Osteoblast (primary cell): ENCODE measurements at places on chromosomes 12 and 14. TPM values are rescaled to one million over a fixed set of nuclear protein-coding genes. Genes with fewer than 3 reads are reported as not detected.

DNA sequence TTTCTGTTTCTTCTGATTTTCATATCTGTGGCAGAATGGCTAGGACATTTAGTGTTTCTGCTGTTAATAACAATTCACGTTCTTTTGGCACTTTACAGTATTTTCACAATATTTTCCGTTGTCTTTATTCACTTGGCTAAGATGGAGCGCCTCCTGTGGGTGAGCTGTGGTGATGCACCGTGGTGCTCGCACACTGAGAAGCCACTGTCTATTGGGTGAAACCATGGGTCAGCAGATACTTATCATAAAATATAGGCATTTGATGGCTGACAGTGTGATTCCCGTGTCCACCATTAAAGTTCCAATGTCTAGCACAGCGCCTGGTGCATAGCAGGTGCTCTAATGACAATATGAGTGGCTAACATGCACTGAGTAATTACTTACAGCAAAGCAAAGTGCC is 141.8 kb downstream of the VRK1 start:
- DNase-seq: no peak

DNA sequence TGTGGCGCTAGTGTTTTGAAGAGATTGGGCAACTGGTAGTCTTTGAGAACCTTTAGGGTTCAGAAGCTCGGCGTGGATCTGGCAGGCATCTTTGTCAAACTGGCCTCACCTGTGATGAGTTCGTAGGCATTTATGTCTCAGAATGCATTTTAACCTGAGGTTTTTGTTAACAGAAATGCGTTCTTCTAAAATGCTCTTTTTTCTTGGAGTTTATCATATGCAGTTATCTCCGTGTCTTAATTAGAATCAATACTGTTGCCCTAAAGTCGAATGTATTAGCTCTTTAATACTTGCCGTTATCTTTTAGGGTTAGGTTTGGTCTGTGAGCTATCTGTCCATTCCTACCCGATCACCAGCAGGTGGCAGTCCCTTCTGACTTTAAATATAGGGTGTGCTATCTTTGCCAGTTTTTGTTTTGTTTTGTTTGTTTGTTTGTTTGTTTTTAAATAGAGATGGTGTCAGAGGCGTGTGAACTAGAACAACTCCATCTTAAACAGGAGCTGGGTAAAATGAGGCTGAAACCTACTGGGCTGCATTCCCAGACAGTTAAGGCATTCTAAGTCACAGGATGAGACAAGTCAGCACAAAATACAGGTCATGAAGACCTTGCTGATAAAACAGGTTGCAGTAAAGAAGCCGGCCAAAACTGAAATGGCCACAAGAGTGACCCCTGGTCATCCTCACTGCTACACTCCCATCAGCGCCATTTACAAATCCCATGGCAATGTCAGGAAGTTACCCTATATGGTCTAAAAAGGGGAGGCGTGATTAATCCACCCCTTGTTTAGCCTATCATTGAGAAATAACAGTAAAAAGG is 1.4 kb downstream of the ATF1 start:
- peak; percentile 91 for DNase-seq

- no peak for DNase-seq
Observed at GRCh38 chr12:93657071-93657470, 20.1 kb upstream of the CRADD start.

C12orf75 gene
- 48.5 and 58.0 TPM in 2 replicates for total RNA-seq

GRCh38 chr12:76391461-76391860 is 43.2 kb upstream of the BBS10 start:
- DNase-seq: no peak
